Activated CD8-positive, alpha-beta memory T cell treated with anti-CD3 and anti-CD28 coated beads for 48 hours (primary cell): ENCODE measurements at places on chromosomes 1 and 21.

DNA sequence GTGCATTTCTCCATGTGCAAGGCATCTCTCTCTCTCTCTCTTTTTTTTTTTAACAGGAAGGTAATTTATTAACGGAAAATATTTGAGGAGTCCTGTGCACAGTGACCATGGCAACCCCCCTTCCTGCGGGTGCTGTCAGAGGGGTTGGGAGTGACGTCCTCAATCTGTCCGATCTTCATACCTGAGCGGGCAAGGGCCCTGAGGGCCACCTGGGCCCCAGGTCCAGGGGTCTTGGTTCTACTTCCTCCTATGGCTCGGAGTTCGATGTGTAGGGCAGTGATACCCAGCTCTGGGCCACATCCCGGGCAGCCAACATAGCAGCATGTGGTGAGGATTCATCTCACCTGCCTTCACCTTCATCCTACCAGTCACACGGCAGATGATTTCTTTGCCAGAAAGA is 11.0 kb downstream of the MAPKAPK2 start:
- DNase-seq, result no peak

GRCh38 chr1:41983451-41983850 is 64.7 kb upstream of the HIVEP3 start:
- DNase-seq, result no peak

DNA sequence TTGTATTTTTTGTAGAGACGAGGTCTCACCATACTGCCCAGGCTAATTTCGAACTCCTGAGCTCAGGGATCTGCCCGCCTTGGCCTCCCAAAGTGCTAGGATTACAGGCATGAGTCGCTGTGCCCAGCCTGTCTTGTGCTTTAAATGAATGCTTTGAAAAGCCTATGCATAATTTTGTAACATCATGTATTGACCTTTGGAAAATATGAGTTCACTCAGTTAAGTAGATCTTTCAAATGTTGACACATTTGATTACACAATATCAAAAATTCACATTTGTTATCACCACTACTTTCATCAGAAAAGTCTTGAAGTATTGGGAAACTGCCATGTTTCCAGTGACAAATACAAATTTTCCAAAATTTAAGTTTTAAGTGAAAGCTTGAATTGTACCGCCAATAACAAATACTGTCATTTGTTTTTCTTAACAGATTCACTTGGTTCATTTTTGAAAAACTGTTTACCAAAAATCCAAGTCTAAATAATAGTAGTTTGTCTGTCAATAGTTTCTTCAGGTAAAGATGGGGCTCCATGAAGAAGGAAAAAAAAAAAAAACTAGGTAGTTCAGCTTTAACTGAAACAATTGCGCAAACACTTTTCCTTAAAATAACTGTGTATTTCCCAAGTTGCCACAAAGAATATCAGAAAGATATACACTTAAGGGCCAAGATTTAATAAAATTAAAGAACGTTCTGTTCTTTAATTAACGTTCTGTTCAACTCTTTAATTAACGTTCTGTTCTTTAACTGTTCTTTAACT is 233.2 kb upstream of the NR5A2 start:
- no peak for DNase-seq

DNA sequence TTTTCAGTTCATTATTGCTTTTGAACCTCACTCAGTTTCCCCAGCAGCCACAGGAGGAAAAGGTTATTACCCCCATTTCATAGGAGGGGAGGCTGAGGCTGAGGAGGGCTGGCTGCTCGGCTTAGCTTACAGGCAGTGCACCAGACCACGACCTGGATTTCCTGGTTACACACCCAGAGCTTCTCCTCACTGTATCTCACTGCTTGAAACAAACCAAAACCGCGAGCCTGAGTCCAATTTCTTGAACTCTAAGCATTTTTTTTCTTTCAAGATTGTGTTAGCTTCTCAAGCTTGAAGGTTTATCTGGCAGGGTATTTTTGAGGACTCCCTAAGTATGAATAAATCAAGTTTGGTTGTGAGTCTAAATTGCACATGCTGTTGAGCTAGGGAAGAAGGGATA is 188.9 kb upstream of the EDN2 start:
- no peak for DNase-seq

DNA sequence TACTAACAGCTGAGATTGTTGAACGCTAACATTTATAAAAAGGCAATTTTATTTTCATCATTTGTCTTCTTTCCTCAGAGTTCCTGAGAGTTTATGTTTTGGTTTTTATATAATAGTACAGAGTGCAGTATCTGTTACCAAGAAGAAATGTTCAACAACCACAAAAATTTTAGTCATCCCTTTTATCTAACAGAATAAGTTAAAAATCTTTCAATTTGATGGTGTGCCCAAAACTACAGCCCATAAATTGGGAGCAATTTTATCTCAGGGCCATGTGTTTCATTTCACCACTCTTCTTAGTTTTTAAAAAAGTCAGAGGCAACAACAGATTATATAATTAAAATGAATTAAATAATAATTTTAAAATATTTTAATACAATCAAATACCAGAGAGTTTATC is 37.1 kb downstream of the NEXN start:
- no peak for DNase-seq

- DNase-seq, result no peak
Observed at GRCh38 chr1:42168763-42169162, 4.2 kb upstream of the GUCA2A start.

- no peak for DNase-seq
Observed at GRCh38 chr1:230611878-230612235, 30.4 kb upstream of the COG2 start.
